ENCODE measurements at places on chromosomes 1 and 21. TPM values are rescaled to one million over a fixed set of nuclear protein-coding genes. Genes with fewer than 3 reads are reported as not detected.

DNA sequence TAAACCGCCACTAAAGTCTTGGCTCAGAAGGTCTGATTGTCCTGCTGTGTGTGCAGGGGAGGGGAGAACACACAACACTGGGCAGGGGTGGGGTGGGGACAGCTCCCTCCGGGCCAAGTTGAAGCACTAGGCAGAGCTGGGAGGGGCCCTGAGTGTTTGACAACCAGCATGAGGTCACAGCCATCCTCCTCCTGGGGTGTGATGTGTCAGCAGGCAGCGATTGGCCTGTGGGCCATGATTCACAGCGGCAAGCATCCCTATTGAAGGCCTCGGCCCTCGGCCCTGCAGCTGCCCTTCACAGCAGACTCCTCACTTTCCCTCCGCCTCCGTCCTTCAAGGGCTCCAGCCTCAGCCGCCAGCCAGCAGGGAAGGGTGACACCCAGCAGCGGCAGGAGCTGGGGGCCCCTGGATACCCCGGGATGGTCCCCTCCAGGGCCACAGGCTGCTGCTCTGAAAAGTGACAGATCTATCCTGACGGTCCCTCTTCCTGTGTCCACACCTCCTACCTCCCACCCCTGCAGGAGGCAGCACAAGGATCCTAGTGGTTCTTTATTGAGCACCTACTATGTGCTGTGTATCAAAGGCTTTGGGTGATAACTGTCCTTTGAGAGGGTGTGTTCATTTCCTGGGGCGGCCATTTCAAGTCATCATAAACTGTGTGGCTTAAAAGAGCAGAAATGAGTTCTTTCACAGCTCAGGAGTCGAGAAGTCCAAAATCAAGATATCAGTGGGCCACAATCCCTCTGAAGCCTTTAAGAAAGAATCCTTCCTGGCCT, 66.0 kb upstream of the SLC25A33 start:
- DNase-seq: peak; percentile 28

The TMEM240 gene
- total RNA-seq: not detected

- DNase-seq: no peak
Observed at GRCh38 chr1:241972703-241973369, 15.3 kb downstream of the BECN2 start.

DNA sequence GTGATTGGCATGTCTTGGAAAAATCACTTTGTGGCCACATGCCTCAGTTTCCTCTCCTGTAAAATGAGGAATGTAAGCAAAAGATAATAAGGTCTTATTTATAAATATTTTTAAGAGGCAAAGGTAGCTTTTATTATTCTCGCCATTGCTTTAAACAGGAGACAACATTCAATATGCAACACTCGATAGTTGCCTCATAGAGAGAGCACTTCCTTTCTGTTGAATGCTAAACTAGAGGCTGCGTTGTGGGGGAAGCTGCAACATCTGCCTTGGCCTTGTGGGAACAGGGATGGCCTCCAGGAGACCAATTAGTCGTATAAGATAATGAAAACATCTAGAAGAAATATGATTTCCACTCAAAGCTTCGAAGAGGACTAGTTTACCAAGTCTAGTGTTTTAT, 3.5 kb downstream of the OSCP1 start:
- no peak for DNase-seq

DNA sequence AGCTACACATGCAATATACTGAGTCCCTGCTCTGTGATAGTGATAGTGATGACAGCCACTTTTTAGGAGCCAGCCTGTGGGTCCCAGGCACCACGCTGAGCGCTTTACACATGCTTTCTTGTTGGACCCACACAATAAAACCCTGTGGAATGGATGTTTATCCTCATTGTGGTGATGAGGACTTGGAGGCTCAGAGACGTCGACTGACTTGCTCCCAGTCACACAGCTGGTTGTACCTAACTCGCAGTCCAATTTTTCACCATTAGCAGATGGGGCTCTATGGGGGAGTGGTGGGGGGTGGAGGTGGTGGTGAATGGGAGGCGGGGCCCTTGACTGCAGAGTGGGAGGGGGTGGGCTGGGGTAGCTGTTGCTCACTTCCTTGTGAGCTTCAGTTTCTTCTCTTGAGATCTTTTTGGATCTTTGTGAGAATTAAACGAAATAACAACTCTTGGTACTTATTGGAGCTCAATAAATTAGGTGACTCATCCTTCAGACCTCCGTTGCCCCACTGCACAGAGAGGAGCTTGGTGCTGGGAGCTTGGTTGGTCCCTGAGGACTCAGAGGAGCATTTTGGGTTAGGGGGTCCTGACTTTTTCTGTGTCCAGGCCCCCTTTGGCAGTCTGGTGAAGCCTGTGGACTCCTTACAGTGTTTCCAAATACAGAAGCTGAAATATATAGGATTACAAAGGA, 61.8 kb upstream of the CD1D start:
- no peak for DNase-seq

DNA sequence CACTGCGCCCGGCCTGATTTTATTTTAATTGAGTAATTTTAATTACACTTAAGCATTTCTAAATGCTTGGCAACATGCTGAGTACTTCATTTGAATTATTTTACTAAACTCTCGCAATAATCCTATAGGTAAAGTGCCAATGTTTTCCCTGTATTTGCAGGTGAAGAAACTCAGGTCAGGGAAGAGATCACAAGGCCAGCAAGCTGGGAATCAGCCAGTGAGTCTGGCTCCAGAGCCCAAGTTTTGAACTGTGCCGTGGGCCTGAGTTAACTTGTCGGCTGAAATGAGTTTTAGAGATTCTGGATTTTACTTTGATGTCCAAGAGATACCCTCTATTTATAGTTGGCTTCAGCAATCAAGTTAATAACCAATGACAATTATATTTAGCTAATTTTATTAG, 141.4 kb downstream of the CNIH3 start:
- DNase-seq: no peak

The NCAM2 gene
- total RNA-seq: not detected

The AZIN2 gene
- 2.5 TPM for total RNA-seq

GRCh38 chr21:45577801-45578175, 35.5 kb upstream of the SLC19A1 start:
- DNase-seq: no peak

- no peak for DNase-seq
Observed at GRCh38 chr1:182038220-182038619, 23.3 kb downstream of the ZNF648 start.

DNA sequence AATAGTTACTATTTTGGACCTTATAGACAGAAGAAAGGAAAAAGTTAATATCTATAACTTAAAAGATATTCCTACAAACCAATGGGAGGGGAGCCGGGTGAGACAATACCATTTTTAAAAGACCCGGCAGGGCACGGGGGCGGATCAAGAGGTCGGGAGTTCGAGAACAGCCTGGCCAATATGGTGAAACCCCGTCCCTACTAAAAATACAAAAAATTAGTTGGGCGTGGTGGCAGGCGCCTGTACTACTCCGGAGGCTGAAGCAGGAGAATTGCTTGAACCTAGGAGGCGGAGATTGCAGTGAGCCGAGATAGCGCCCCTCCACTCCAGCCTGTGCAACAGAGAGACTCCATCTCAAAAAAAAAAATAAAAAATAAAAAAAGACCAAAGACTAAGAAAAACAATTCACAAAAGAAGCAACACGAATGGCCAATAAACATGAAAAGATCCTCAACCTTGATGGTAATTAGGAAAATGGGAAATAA, 1.2 kb upstream of the PSMB2 start:
- DNase-seq: peak; percentile 37

Measured in activated CD4-positive, alpha-beta memory T cell treated with anti-CD3 and anti-CD28 coated beads for 36 hours (primary cell).